ENCODE measurements at places on chromosomes 1 and 21.

DNA sequence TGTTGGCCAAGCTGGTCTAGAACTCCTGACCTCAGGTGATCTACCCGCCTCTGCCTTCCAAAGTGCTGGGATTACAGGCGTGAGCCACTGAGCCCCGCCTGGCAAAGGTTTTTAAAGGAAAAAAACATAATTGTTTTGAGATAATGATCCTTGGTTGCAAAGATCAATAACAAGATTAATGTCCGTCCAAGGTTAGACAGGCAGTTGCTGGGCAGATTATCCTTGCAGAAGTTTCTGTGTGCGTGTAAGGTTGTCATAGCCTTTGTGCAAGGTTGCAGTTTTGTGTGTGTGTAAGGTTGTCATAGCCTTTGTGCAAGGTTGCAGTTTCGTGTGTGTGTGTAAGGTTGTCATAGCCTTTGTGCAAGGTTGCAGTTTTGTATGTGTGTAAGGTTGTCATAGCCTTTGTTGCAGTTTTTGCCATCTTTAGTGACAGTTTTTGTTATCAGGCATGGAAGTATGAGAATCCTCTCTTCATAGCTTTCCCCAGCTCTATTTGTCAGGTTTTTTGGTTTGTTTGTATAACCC is 3.6 kb downstream of the YBEY start:
- no peak for DNase-seq

DNA sequence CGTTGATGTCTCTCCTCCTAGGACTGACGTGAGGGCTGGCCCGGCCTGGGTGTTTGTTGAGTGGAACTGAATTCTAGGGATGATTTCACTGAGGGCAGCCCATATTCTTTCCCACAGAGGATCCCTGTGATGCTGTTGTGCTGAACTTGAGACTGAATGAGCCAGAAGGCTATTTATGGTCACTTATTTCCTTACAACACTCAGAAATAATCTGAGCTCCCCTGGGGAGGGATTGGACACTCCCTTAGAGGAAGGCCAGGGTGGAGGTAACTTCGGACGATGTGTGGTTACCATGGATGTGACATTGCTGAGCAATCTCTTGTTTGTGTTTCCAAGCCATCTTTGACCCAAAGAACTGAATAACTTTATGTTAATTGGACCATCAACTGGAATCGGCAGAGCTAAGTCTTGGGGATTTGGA is 5.1 kb upstream of the TMCO4 start:
- no peak for DNase-seq

DNA sequence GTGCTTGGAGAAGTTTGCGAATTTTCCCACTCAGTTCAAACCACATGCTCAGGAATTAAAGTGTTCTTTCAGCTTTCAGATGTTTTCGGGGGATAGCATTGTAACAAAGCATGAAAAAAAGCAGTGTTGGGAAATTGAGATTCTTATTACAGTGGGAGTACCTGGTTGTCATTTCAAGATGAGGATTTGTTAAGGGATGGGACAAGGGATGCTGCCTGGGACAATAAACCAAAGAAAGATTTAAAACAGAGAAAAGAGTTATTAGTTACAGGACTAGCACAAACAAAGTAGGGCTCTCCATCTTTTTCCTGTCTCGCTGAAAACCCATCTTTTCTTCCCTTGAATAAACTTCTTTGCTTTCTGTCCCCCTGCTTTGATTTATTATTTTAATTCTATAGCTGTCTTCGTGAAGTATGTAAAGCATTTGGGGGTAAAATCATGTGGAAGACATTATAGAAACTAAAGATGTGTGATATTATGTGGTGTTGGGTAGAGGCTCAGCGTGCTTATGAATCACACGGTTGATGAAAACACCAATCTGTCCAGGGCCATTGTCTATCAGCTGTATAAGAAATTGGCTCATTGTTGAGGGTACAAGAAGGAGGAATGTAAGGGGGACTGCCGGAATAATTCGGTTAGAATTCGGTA is 277.6 kb downstream of the KIF26B start:
- no peak for DNase-seq

DNA sequence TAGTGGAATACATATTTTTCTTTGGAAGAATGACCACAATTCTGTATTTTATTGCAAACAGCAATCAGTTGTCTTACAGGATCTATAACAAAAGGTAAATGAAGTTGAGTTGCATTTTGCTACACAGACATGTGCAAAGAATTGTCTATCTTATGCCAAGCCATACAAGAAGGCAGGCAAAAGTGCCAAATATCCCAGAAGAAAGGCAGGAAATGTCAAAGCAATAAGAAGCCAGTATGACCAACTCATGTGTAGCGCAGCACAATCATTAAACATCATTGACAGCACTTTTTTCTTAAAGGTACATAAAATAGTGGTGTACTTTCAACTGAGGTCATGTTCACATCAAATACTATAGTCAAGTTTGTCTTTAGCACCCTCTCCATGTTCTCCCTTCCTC is 42.7 kb downstream of the NIBAN1 start:
- no peak for DNase-seq

DNA sequence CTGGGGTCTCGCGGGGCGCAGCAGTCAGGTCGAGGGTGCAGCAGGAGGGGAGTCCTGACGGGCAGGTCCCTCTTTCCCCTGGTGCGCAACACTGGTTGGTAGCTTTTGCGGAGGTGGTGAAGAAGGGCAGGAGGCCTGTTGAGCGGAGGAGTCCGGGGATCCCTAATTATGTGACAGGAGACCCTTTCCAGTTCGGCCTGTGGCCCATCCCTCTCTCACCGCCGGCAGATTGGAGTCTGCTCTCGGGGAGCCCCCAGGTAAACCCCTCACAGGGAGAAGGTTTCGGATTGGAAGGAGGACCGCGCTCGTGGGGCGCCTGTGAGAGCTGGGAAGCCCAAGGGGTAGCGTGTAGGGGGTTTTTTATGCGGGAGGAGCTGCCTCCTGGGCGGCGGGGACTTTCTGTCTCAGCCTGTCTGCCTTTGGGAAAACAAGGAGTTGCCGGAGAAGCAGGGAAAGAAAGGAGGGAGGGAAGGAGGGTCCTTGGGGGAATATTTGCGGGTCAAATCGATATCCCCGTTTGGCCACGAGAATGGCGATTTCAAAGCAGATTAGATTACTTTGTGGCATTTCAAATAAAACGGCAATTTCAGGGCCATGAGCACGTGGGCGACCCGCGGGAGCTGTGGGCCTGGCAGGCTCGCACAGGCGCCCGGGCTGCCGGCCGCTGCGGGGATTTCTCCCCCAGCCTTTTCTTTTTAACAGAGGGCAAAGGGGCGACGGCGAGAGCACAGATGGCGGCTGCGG is 9.5 kb downstream of the SIM2 start:
- DNase-seq = no peak

Measured in activated CD8-positive, alpha-beta memory T cell treated with anti-CD3 and anti-CD28 coated beads, Interleukin-2, amount 50 U/mL, for 4 hours (primary cell).